ENCODE measurements at places on chromosomes 1 and 21. TPM values are rescaled to one million over a fixed set of nuclear protein-coding genes. Genes with fewer than 3 reads are reported as not detected.

DNA sequence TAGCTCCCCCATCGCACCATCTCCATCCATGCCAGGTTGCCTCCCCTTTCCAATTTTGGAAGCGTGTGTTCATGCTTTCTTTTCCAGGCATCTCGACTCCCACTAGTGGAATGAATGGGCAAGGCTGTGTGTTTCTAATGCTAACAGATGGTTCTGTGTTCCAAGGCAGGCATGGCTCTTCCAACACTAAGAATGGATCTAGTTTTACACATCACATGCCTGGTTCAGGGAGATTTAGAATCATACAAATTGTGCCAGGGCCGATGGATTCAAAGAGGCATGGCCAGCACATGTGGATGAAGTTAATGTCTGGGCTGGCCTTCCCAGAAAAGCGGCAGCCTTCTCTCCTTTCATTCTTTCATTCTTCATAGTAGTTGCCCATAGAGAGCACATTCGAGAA is 438.7 kb downstream of the PRDM2 start:
- H3K27ac ChIP-seq = no peak overlapping the region
- DNase-seq = no peak
- H3K4me3 ChIP-seq = no peak overlapping the region
- no peaks in the 10 kb centered on the region for H3K27me3 ChIP-seq

GRCh38 chr1:76147917-76148316 is 73.4 kb downstream of the ST6GALNAC3 start:
- H3K36me3 ChIP-seq = no peaks in the 10 kb centered on the region
- H3K4me3 ChIP-seq = no peak overlapping the region
- DNase-seq = no peak
- H3K27me3 ChIP-seq = no peaks in the 10 kb centered on the region

- DNase-seq = no peak
- H3K36me3 ChIP-seq = no peaks in the 10 kb centered on the region
- H3K4me3 ChIP-seq = no peak overlapping the region
- H3K27ac ChIP-seq = no peak overlapping the region
- no peaks in the 10 kb centered on the region for H3K27me3 ChIP-seq
Observed at GRCh38 chr1:71908871-71909390, 373.4 kb downstream of the NEGR1 start.

DNA sequence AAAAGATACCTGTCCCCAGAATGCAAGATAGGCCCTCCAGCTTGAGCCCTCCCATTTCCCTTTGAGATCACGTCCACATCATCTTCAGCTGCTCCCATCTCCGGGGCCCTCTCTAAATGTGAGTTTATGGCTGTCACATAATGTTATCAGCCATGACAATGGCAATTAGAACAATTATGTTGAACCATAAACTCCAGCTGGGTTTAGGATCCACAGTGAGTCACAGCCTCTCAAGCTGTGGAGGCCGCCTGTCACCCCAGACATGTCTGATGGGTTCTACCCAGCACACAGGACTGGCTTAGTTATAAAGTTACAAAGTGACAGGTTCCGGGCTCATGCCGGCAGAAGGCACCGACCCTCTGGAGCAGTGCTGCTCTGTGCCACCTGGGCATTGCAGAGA is 597.3 kb downstream of the PTPRU start:
- H3K4me1 ChIP-seq = no peaks in the 10 kb centered on the region
- no peak overlapping the region for H3K4me3 ChIP-seq
- no peak for DNase-seq
- H3K27me3 ChIP-seq = no peaks in the 10 kb centered on the region
- H3K27ac ChIP-seq = no peak overlapping the region
- H3K36me3 ChIP-seq = no peaks in the 10 kb centered on the region

- H3K4me3 ChIP-seq = no peak overlapping the region
- no peaks in the 10 kb centered on the region for H3K4me1 ChIP-seq
- DNase-seq = no peak
- H3K27ac ChIP-seq = no peak overlapping the region
- H3K27me3 ChIP-seq = no peaks in the 10 kb centered on the region
Observed at GRCh38 chr1:153072806-153073726, 1.7 kb upstream of the SPRR2B start.

PGLYRP3 gene
- total RNA-seq = not detected

DNA sequence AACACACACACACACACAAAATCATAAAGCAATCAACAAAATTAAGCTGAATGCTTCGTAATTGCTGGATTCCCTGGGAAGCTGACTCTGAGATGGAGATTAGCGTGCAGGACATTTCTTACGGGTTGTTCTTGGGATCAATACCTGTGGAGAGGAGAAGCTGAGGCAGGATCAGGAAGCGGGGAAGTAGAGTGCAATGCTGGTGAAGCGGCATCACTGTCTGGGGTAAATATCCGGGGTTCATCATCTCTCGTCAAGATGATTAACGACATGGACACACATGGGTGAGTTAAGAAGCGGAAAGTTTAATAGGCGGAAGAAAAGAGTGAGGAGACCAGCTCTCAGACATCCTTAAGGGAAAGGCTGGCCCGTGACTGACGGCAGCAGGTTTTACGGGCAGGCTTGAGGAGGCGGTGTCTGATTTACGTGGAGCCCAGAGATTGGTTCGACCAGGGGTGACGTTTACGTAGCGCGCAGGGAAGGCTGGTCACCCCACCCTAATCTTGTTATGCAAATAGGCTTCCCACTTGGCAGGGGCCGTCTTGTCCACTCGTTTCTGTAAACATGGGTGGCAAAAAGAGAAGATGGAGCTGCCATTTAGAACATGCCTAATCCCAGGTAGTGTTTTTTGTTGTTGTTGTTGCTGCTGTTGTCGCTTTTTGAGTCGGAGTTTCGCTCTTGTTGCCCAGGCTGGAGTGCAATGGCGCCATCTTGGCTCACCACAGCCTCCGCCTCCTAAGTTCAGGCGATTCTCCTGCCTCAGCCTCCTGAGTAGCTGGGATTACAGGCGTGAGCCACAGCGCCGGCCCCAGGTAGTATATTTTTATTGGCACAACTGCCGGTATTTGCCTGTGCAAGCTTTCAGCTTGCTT is 135.6 kb upstream of the KCNJ15 start:
- DNase-seq = no peak
- H3K36me3 ChIP-seq = no peaks in the 10 kb centered on the region
- H3K4me1 ChIP-seq = no peaks in the 10 kb centered on the region
- no peaks in the 10 kb centered on the region for H3K27me3 ChIP-seq

- no peak for DNase-seq
- H3K36me3 ChIP-seq = no peaks in the 10 kb centered on the region
- H3K4me1 ChIP-seq = no peaks in the 10 kb centered on the region
- H3K27ac ChIP-seq = no peak overlapping the region
- no peaks in the 10 kb centered on the region for H3K27me3 ChIP-seq
Observed at GRCh38 chr1:231729544-231729943, 103.0 kb downstream of the DISC1 start.
